ENCODE measurements at places on chromosomes 7 and 10. TPM values are rescaled to one million over a fixed set of nuclear protein-coding genes. Genes with fewer than 3 reads are reported as not detected.

Gene GPR15LG
- not detected for total RNA-seq

DNA sequence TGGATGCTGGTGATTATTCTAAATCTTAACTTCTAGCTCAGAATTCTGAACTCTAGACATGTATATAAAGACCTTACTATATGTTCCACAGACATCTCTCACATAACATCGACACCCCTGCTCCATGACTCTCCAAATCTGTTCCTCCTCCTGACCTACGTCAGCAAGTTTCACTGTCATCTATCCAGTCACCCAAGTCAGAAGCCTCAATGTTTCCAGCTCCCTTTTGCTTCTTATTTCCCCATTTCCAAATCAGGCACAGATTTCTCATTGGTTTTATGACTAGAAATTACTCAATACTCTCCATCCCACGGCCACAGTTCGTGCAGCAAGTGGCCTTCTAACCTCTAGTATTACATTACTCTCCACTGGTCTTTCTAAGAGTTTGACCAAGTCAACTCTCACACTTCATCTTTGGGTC is 28.5 kb downstream of the EPC1 start:
- no peak for DNase-seq

- no peak for DNase-seq
These were observed 16.5 kb downstream of the SLK start for GRCh38 chr10:103983367-103983911.

DNA sequence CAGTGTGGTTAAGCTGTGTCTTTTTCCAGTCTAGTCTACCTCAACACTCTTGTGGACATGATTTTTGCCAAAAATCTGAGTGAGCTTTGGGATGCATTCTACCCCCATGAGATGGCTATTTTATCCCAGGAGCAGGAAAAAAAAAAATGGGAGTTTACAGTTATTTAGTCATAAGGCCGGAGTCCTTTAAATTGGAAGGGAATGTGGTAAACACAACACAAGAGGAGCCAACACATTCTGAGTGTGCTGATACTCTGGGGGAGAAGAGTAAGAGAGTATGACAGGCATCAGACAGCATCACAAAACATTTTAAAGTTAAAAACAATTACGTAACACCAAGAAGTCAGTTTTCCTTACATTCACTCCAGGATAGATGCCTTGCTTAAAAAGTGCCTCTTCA is 46.1 kb downstream of the C1GALT1 start:
- DNase-seq: no peak

DNA sequence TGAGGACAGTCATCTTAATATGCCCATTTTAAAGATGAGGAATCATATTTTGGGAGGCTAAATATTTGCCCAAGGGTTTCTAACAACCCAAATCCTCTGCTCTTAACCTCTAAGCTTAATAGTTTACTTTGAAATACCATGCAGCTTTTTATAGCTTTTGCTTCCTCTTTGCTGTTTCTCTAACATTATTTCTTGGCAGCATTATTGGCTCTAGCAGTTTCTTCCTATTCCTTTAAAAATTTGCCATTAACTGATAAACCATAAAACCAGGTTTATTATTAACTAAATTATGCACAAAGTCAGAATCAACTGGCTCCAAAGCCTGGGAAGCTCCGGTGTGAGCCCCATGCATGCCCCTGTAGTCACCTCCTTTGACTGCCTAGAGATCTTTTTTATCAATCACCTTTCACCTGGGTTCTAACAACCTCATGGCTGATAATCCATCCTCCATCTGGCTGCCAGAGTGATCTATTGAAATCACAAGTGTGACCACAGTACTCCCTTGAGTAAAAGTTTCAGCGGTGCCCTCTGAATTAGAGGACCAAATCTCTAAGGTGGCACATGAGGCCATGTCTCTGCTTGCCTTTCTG is 62.4 kb downstream of the ITGB8 start:
- no peak for DNase-seq

GRCh38 chr7:158951725-158952124 is 95.4 kb downstream of the DYNC2I1 start:
- no peak for DNase-seq

Gene DPYSL4
- 21.5 TPM for total RNA-seq

Gene ZNF800
- 24.2 TPM for total RNA-seq

DNA sequence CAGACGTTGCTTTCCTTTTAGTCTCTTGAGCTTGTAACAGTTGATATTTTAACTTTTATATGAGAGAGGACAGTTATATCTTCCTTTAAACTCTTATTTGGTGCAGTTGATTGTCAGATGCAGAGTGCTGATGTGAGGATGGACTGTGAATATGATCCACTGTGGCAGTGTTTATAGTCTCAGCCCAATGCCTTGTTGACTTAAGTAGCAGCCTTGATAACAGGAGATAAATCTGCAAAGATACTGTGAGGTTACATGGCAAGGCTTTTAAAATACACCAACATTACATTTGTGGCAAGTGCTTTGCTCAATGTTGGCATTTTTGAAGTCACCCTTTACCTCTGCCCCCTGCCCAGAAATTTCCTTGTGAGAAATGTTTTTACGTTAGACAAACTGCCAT is 206.7 kb downstream of the AUTS2 start:
- DNase-seq: no peak

Measured in kidney epithelial cell (primary cell).